Activated naive CD8-positive, alpha-beta T cell treated with anti-CD3 and anti-CD28 coated beads for 36 hours (primary cell): ENCODE measurements at places on chromosomes 12 and 14.

- no peak for DNase-seq
These were observed 15.5 kb upstream of the TCTN2 start for GRCh38 chr12:123655420-123655819.

GRCh38 chr14:63578300-63578699, 35.1 kb upstream of the PPP2R5E start:
- no peak for DNase-seq

DNA sequence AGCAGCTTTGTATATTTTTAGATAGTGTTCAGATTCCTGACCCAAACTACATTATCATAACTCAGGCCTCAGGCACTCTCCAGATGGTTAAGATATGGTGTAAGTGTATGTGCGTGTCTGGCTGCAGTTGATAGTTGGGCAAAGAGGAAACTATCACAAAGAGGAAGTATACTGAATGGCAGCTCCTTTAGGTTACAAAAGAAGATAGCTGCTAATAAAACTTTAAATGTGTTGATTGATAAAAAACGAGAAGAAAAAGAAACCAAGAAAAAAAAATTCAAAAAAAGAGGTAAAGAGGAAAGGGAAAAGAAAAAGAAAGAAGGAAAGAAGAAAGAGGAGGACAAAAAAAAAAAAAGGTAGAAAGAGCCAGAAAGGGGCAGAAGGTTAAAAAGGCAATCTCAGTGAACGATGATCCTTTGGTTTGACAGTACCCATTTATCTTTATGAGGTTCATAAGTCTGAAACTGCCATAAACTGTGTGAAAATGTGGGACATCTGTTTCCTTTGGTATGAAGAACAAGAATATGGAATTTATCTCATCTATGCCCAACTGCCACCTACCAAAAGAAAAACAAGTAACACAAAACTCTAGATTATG, 42.2 kb downstream of the TAOK3 start:
- no peak for DNase-seq

- DNase-seq: no peak
These were observed 611.3 kb downstream of the VRK1 start for GRCh38 chr14:97408503-97408902.

GRCh38 chr12:104738776-104739642, 219.1 kb downstream of the SLC41A2 start:
- no peak for DNase-seq

- DNase-seq: no peak
These were observed 1105.4 kb downstream of the VRK1 start for GRCh38 chr14:97902630-97903029.

GRCh38 chr14:97978341-97978740, 1181.2 kb downstream of the VRK1 start:
- peak; percentile 83 for DNase-seq

DNA sequence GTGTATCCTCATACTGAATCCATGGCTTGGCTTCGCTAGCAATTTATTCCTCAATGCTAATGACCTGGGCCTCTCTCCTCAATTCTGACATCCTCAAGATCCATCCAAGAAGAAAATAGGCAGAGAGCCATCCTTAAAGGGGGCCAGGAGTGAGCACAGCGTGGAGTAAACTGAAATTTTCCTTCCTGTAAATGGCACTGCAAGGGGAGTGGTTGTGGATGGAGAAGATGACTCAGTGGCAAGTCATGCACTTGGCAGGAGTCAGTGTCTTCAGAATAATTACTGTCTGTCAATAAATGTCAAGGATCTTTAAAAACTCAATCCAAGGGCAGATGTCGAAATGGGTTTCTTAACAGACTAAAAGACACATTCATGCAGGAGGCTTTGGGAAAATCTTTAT, 88.0 kb upstream of the TMEM132C start:
- no peak for DNase-seq

- DNase-seq: no peak
These were observed 31.7 kb downstream of the HIF1A start for GRCh38 chr14:61726778-61727658.

DNA sequence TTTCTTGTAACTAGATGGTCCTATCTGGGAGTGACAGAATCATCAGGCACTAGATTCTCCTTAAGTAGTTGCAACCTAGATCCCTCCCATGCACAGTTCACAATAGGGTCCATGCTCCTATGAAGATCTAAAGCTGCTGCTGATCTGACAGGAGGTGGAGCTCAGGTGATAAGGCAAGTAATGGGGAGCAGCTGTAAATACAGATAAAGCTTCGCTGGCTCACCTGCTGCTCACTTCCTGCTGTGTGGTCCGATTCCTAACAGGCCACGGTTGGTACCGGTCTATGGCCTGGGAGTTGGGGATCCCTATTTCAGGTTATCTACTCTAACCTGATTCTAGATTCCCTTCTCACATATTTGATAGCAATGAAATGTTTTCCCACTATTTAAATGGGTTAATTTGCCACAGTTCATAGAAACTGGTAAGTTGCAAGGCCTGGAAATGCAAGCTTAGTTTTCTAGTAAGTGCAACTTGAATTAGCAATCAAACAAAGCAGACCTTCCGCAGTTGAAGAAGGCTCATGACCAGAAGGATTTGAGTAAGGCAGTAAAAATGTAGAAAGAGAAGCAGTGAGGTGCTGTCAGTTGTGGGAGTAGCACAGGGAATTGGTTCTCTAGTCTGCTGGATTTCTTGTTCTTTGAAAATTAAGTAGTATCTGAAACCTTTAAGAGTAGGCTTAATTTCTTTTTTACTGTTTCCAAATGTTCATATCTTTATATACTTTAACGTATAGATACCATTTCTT, 332.3 kb downstream of the EGLN3 start:
- DNase-seq: no peak

DNA sequence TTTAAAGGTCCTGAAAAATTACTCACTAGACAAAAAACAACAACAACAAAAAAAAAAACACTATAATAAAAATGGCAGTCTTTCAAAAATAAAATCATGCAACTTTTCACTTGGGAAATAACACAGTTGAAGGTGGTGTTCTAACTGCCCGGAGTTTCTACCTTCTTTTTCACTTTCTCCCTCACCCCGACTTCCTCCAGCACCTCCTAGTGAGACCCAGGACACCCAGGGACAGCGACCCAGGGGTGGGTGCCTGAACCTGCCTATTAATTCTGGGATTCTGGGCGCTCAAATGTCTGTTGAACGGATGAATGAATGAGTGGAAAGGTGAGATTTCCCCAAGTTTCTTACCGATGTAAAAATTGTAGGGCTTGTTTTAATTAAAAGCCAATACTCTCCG, 2.0 kb upstream of the FZD10 start:
- DNase-seq: no peak

DNA sequence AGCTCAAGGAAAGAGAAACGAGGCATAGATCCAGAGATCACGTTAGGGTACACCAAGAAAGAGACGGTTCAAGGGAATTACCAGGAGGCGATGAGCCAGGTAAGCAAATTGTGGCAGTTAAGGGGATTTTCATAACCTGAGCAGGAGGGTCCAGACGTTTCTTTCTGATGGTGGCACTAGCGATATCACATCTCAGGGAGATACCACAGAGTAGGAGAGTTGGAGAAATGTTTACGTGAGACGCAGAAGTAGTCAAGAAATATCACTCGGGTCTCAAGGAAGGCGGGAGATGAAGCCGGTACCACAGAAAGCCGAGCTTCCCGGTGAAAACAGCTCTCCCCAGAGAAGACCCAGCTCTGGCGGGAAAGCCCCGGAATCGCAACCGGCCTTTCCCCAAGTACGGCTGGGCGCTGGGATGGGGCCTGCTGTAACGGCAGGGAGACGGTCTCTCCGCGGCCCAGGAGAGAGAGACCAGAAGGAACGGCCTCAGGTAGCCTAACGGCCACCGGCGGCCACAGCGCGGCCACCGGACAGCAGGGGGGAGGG, 485 bp downstream of the SENP1 start:
- DNase-seq: peak; percentile 43

GRCh38 chr14:89910691-89911009, 43.9 kb downstream of the EFCAB11 start:
- DNase-seq: no peak

DNA sequence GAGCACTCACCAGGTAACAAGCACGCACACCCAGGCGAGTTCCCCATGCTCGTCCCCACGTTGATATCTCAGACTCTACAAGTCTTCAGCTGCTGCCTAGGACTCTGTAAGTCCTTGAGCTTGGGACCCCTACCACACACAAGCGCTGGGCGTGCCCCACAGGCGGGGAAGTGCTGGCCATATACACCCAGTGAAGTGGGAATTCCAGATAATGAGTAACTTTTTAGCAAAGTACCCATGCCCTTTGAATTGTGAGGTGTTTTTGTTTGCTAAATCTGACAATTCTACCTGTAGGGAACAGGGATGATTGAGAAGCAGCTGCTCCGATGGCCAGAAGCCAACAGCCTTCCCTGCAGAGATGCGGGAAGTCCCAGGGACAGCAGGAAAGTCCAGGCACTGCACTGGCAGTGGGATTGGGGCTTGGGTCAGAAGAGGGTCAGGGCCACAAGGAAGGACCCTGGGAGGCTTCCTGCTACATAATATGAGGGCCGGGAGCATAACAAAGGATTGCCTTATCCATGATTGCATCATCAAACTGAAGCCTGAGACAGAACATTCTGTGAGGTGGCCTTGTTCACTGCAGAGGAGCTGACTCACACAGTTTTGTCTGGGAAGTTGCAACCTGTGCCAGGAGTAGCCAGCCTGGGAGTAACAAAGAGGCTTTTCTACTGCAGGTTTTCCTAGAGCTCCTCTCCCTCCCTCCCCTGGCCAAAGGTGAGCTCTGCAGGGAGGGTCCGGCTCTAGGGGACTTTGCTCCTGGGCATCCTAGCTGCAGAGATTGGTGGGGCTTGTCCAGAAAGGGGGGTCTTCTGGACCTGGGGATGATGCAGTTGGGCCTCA, 13.2 kb upstream of the SERPINA3 start:
- DNase-seq: no peak

GRCh38 chr14:100142073-100143040, 17.1 kb downstream of the DEGS2 start:
- DNase-seq: no peak

- no peak for DNase-seq
These were observed 44.2 kb upstream of the MMP17 start for GRCh38 chr12:131783915-131784541.

DNA sequence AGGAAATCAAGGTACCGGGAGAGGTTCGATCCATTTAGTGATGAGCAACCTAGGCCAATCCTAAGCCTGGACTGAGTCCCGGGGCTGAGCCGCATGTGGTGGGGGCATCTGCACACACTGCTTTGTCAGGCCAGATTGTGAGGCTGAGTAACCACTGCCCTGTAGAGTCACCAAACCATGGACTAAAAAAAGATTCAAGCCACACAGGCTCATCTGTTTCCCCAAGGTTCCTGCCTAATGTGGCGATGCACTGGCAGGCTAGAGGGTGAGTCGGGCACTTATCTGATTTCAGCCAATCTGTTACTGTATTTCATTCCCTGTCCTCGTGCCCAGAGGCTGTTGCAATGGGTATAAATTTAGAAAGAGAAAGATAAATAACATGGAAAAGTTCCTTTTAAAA, 140.8 kb downstream of the TTC7B start:
- no peak for DNase-seq

DNA sequence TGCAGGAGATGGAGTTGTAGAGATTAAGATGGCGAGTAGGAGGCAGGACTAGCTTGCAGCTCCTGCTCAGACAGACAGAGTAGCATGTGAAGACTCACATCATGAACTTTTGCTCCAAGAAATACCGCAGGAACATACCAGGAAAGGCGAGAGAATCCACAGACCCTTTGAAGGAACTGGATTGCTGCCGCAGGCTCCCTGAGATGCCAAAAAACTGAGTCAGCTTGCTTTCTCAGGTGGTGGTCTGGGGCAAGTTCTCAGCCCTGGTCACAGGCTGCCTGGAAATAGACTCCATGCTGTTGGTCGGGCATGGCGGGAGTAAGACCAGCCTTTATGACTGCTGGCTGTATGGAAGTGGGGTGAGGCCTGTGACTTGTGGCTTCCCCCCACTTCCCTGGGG, 163.6 kb upstream of the NAV3 start:
- DNase-seq: no peak

DNA sequence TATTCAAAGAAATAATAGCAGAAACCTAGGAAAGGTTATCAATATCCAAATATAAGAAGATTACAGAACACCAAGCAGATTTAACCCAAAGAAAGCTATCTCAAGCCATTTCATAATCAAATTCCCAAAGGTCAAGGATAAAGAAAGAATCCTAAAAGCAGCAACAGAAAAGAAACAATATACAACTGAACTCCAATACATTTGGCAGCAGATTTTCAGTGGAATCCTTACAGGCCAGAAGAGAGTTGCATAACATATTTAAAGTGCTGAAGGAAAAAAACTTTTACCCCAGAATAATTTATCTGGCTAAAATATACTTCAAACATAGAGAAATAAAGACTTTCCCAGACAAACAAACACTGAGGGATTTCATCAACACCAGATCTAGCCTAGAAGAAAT, 54.3 kb downstream of the DENND5B start:
- DNase-seq: no peak

DNA sequence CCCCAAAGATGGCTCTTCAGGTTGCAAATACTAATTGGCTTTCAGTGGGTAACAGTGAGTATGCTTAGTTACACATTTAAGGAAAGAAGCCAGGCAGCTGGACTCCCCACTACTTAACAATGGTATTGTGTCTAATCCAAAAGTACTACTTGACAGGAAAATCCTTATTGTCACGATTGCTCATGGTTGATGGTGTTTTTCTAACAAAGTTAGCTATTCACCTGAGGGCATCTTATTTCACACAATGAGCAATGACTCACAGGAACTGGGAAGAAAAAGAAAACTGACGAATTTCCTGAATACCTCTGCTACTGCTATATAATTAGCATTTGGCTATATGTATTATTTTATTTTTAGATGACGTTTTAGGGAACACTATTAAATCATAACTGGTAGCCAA, 33.4 kb upstream of the ALG10 start:
- DNase-seq: no peak

- DNase-seq: no peak
These were observed 10.7 kb downstream of the MYO1A start for GRCh38 chr12:57039016-57039798.

DNA sequence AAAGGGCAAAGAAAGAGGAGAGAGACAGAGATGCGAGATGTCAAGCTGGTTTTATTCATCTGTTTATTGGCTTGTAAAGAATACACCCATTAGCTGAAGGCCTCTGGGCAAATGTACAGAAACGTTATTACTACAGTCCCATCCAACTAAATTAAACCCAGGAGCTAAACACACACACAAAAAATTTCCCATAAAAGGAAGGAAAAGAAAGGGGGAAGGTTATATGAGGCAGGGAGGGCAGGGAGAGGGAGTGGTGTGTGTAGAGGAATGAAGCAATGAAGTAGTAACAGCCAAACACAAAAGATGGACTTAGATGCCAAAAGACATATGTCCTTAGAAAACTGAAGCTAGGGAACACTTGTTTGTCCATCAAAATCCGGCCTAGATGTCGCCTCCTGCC, 3.1 kb upstream of the MFAP5 start:
- DNase-seq: no peak
